Caco-2 (cell line): ENCODE measurements at places on chromosomes 4 and X.

- H3K27ac ChIP-seq: peak overlapping the region; percentile 76
- peaks cover 16% of the 10 kb centered on the region for H3K4me1 ChIP-seq
- H3K36me3 ChIP-seq: no peaks in the 10 kb centered on the region; the same call in 1 of the 2 replicates
These were observed 3.4 kb downstream of the CTBP1 start for GRCh38 chr4:1245481-1246051.

- no peak overlapping the region for H3K27ac ChIP-seq
- DNase-seq: no peak
- H3K4me3 ChIP-seq: no peak overlapping the region
- no peaks in the 10 kb centered on the region for H3K27me3 ChIP-seq
- H3K36me3 ChIP-seq: no peaks in the 10 kb centered on the region
These were observed 31.5 kb downstream of the SEC24B start for GRCh38 chr4:109465069-109465468.

DNA sequence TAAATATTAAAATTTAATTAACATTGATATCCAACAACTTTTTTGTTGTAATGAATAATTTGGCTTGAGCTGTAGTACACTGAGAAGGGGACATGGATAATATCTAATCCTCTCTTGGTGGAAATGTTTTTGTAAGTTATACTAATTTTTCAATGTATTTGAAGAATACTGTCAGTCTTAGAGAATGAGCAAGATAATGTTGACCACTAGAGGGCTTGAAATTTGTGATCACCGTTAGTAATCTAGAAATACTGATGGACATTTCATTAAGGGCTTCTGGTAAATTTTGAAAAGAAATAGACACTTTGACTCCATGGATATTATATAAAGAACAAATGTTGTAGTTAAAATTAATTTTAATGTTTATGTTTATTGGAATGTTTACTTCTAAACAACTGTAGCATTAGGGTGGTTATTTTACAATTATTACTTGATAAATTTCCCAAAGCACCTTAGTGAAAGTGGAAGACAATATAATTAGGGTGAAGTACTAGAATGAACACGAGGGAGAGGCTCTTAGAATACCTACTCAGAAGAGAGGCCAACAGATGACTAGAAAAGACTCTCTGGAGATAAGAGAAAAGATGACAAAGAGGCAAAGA, 20.0 kb upstream of the CAMK2D start:
- H3K27me3 ChIP-seq: no peaks in the 10 kb centered on the region
- no peak overlapping the region for H3K4me3 ChIP-seq
- no peak for DNase-seq

DNA sequence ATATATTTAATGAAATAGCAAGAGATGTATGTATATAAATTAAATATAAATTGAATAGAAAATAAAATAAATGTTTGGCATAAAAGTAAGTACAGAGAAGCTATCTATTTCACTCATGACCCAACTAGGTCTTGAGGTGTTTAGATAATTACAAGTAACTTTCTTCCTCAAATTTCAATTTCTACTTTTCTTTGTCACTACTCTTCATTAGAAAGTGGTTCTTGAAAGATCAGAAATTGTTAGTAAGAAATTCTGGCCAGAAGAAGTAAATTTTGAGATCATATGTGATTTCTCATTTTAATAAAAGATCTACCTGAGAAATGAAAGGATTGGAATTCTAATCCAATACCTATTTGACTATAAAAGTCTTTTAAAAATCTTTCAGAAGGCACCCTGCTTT, 126.9 kb downstream of the BTC start:
- no peak for DNase-seq
- H3K36me3 ChIP-seq: no peaks in the 10 kb centered on the region
- H3K27ac ChIP-seq: peak overlapping the region; percentile 67

DNA sequence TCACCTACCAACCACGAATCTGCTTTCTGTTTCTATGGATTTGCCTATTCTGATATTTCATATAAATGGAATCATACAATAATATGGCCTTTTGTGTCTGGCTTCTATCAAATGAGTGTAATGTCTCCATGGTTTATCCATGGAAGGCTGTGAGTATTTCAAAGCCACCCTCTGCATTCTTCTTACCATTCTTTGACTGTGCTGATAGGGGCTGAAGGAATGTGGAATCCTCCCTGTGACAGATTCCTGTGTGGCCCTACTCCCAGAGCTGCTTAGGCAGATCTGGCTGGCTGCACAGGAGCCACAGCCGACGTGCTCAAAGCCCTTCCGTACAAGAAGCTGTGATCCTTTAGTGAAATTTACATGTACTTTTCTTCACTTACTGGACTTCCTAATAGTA, 163.2 kb downstream of the HS6ST2 start:
- DNase-seq: peak; percentile 1
- H3K4me3 ChIP-seq: no peak overlapping the region
- no peak overlapping the region for H3K27ac ChIP-seq
- H3K4me1 ChIP-seq: no peaks in the 10 kb centered on the region
- H3K36me3 ChIP-seq: no peaks in the 10 kb centered on the region

DNA sequence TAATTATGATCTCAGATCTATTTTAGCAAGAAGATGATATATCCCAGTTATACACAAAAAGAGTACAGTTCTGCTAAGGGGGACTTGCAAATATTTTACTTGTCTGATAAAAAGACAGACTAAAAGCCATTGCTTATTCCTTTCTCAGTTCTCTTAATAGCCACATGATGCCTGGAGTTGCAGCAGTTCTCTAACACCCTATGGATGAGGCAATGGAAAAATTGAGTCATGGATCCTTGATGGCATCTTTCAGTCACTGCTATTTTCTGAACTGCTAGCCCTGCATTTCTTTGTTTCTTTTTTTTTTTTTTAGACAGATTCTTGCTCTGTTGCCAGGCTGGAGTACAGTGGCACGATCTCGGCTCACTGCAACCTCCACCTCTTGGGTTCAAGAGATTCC, 1956.7 kb downstream of the C4orf33 start:
- no peaks in the 10 kb centered on the region for H3K27me3 ChIP-seq
- H3K36me3 ChIP-seq: no peaks in the 10 kb centered on the region
- no peak for DNase-seq

DNA sequence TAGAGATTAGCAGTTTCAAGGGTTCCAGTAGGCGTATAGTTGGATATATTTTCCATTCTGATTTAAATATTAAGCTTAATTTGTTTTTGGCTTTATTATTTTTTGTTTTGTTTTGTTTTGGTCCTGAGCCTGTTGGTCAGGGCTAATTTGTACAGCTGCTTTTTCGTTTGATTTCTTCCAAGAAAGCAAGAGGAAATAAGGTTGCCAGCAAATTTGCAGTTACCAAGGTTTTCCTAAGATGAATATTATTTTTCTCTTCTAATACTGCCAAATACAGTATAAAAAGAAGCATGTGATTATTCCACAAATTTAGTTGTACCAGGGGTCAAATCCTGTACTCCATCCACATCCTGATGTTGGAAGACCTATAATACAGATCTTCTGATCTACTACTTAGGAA, 24.9 kb downstream of the PLAC1 start:
- DNase-seq: no peak
- no peaks in the 10 kb centered on the region for H3K27me3 ChIP-seq
- no peaks in the 10 kb centered on the region for H3K4me1 ChIP-seq
- no peak overlapping the region for H3K27ac ChIP-seq
